Colonic mucosa (tissue), 4 donors: ENCODE measurements at places on chromosomes 2 and 18.
A peak's percentile ranks its signal among the peaks of the same experiment; 100 is the strongest.

DNA sequence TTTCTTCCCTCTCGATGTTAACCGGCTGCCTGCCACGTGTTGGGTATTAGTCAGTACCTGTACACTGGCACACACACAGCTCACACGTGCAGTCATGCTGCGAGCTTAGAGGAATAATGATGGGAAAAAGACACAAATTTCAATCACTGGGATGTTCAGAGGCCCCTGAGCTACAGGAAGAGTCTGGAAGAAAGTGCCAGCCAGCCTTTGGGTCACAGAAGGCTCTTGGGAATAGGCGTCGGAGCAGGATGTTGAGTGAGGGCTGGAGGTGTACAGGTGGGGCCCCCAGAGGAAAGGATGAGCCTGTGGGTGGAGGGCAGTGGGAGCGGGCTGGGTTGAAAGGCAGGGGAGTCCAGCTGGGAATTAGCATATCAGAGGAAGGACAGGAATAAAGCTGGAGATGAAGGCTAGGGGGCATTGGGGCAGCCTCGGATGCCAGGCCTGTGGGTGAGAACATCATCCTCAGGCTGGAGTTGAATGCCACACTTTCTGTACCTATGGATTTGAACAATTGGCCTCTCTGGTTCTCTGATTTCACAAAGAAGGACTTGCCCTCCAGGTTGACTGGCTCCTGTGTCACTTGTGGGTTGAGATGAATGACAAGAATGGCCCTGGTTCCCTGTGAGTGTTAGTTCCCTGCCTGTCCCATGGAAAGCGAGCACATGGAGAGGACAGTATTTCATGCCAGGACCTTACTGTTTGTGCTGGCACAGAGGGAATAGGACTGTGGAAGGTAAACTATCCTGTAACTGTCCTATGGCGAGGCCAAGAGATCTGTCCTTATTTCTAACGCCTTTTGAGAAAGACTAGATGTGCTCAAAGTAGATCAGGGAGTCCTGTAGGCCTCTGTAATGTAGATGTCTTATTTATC, 40.6 kb downstream of the GREB1 start:
- no peak for DNase-seq

DNA sequence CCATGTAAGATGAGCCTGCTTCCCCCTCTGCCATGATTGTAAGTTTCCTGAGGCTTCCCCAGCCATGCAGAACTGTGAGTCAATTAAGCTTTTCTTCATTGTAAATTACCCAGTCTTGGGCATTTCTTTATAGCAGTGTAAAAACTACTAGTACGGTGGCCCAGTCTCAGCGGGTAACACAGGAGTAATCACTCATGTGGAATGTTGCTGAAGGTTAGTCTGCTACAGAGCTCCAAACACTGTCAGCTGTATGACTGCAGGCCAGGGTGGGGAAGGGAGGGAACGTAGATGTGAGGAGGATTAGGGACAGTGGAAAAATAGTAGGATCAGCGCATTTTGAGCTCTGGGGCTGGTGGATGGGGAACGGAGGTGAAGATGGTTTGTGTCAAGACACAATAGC, 711.2 kb upstream of the SOX11 start:
- no peak for DNase-seq

GRCh38 chr18:77054288-77054605, 78.3 kb downstream of the MBP start:
- DNase-seq, result no peak

GRCh38 chr2:224261326-224261725, 140.6 kb downstream of the FAM124B start:
- no peak for DNase-seq

DNA sequence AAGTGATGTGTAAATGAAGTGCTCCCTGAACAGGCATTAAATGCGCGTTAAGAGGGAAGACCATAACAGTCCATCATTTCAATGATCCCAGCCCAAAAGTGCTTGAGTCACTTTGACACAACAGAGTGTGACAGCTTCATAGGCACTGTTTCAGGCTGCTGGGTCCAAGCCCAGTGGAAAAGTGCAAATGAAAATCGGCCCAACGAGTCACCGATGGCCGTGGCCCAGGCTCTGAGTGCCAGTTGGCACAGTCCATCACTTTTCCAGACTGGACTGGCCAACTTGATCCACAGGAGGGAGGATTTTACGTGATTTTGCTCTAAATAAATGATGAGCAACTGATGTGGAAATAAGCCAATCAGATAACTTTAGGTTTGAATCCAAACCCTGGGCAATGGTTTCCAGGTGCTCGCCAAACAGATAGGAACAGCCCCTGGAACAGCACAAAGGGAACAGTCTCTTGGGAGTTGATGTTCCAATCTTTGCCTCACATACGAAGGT, 114.0 kb downstream of the SP3 start:
- DNase-seq, result no peak

DNA sequence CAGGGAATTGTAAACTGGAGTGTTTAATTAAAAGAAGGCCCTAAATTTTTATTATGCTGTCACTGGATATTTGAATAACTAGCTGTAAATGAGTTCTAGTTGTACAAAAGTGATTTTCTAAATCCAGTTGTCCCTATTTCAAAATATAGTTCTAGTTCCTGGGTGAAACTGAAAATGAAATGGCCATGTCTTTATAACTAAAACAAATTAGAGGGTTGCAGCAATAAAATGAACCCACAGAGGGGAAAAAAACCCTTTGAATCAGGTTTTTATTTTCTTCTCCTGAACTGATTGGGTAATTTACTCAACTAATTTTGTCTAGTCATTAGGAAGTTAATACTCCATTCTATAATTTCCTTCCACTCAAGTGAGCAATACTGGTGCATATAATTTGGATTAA, 55.6 kb upstream of the MAP4K3 start:
- DNase-seq, result no peak

DNA sequence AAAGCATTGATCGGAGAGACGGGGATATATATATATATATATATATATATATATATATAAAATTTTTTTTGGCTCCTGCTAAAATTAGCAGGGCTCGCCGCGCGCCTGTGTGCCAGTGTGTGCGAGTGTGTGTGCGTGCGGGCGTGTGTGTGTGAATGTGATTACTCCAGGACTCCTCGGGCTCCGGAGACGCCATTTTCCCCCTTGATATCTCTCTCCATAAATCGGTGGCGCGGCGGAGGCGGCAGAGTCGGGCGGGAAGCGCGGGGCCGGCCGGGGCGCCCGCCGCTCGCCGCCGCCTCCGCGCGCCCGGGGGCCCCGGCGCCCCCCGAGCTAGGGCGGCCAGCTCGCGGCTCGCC, 795 bp upstream of the SETBP1 start:
- peak; percentile 66 for DNase-seq

DNA sequence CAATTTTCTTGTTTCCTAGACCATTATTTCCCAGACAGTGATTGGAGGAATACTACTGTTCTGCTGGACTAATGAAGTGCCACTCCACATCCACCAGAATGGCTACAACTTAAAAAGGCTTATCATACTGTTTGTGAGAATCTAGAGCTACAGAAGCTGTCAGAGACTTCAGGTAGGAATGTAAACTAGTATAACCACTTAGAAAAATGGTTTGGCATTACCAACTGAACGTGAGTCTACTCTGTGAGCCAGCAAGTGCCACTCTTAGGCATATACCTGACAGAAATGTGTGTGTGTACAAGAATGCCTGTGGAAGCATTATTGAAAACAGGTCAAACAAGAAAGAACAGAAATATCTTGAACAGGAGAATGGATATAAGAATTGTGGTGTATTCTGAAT, 4.2 kb upstream of the SCN3A start:
- DNase-seq, result no peak

DNA sequence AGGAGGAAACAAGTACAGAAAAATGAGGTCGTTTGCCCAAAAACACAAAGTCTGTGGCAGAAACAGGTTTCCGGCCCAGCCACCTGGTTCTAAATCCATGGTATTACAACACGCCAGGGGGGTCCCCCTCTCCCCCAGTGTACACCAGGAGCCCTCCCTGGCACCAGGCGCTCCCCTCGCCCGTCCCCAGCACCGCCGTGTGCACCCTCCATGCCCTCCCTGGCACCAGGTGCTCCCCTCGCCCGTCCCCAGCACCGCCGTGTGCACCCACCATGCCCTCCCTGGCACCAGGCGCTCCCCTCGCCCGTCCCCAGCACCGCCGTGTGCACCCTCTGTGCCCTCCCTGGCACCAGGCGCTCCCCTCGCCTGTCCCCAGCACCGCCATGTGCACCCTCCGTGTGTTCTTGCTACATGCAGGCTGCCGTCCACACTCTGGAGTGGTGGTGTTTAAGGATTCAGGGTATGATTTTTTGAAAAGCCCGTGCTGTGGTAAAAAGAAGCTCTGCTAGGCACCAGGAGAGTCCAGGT, 59.8 kb upstream of the NFATC1 start:
- DNase-seq, result no peak

- no peak for DNase-seq
Observed at GRCh38 chr18:42187611-42188380, 232.8 kb downstream of the PIK3C3 start.

DNA sequence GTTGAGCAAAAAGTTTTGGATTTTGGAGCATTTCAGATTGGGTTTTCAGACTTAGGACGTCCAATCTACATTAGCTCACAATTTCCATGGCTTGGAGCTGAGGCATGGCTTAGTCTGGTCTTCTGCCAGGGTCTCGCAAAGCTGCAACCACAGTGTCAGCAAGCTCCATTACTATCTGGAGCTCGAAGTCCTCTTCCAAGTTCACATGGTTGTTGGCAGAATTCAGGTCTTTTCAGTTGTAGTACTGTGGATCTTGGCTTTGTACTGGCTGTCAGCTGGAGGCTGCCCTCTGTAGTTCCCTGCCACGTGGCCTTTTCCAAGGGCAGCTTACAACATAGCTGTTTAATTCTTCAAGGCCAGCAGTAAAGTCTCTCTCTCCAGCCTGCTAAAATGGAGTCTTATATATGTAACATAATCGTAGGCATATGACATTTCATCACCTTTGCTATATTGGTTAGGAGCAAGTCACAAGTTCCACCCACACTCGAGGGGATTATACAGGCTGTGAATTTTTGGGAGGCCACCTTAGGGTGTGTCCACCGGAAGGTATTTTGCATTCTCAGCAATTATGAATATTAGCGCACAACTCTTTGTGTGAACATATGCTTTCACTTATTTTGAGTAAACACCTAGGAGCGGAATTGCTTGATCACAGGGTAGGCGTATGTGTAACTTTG, 41.5 kb upstream of the EPC2 start:
- DNase-seq, result no peak

- no peak for DNase-seq
Observed at GRCh38 chr2:109131777-109132176, 2.8 kb downstream of the SH3RF3 start.

GRCh38 chr18:68972176-68972575, 174.3 kb downstream of the CCDC102B start:
- DNase-seq, result no peak

- no peak for DNase-seq
Observed at GRCh38 chr2:223644136-223644535, 42.0 kb upstream of the SCG2 start.

GRCh38 chr18:74412116-74412880, 44.8 kb downstream of the DIPK1C start:
- DNase-seq, result no peak

- no peak for DNase-seq
Observed at GRCh38 chr2:131045286-131046027, 47.8 kb downstream of the FAM168B start.

GRCh38 chr18:12748671-12749070, 45.8 kb downstream of the PSMG2 start:
- no peak for DNase-seq

GRCh38 chr2:72963423-72964145, 46.3 kb downstream of the EMX1 start:
- no peak for DNase-seq

DNA sequence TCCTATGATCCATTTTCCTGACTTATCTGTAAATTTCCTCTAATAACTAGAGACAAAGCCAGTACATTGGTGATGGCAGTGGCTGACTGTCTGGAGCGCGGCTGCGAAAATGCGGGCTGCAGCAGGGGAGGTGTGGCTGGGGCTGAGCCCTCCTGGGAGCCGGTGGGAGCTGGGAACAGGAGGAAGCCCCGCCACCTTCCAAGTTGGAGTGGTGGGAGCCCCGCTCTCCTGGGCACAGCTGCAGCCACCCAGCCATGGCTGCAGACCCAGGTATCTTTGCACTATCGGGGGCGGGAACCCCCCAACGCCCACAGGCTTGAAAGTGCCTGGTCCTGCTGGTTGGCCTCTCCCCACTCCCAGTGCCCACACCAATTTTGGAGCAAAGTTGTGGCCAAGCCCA, 633.0 kb upstream of the TMEFF2 start:
- no peak for DNase-seq

DNA sequence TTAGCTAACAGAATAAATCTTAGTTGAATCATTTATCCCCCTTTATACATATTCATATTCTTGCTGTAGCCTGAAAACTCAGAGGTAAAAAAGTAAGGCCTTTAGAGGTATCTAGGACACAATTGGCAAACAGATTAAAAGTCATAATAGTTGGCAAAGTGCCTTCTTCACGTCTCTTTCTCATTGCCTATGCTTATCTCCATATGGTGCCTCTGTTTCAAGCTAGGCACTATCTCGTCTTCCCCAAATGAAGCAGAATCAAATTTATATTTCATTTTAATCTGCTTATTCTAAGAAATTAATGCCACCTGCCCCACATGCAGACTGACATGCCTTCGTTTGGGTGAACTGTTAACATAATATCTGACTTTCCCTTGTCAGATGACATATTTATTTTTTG, 245.4 kb downstream of the CDH2 start:
- DNase-seq, result no peak

GRCh38 chr2:28046921-28047320, 156.4 kb downstream of the BABAM2 start:
- DNase-seq, result no peak

DNA sequence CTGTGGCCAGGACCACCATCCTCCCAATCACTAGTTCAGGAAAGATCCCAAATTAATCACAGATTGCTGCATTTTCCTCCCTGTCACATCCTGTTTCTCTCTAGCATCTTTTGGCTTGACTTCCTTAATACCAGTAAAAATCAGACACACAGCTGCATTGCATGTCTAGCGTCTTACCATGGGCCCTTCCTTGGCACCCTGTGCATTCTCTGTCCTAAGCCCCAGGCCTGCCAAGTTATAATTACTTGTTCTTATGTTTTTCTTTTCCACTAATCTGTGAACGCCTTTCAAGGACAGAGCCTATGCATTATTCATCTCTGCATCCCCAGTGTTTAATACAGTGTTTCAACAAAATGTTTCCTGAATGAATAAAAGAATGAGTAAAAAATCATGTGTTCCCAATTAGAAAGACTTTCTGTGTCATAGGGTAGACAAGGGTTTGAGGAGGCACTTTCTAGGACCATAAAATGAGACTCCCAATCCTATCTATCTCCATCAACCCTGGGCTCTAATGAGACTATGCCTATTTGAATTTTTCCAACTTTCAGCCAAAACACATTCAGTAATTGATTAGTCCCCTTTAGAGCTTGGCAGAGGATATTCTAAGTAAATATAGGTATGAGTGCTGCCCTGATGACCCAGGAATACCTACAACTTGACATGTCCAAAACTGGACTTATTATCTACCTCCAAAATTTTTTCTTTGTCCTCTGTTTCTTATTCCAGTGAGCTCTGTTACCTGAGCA, 10.3 kb upstream of the NT5C1B start:
- DNase-seq, result no peak
